ENCODE measurements at places on chromosomes 2 and 18.

DNA sequence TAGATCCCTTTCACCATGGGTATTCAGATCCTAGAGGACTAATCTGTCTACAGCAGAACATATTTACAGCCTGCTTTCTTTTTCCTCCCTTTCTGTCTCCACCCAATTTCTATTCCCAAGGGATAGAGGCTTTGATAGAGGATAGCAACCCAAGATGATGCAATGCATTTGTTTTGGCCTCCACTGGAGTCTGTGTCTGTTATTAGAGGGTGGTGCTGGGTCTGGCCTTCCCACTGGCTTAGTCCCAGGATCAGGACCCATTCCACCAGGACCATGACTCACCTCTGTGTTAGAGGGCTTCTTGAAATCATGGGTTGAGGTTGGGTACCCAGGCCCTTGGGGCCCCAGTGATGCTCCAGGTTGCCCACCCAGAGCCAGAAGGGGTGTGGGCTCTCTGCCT lies 239.7 kb upstream of the TNP1 start:
- peak; percentile 70 for DNase-seq

DNA sequence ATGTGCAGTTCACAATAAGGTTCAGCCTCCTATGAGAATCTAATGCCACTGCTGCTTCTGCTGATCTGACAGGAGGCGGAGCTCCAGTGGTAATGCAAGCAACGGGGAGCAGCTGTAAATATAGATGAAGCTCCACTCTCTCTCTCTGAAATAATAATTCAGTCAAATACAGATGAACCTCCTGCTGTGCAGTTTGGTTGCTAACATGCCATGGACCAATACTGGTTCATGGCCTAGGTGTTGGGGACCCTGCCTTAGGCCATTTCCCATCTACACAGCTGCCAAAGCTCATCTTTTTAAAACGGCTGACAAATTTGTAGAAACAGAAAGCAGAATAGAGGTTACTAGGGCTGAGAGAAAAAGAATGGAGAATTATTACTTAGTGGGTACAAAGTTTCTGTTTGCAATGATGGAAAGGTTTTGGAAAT lies 10.7 kb upstream of the HNRNPA3 start:
- no peak for DNase-seq

GRCh38 chr2:34004936-34005335 lies 405.8 kb upstream of the FAM98A start:
- no peak for DNase-seq

- peak; percentile 20 for DNase-seq
Observed at GRCh38 chr2:207902821-207903220, 122.5 kb downstream of the PLEKHM3 start.

DNA sequence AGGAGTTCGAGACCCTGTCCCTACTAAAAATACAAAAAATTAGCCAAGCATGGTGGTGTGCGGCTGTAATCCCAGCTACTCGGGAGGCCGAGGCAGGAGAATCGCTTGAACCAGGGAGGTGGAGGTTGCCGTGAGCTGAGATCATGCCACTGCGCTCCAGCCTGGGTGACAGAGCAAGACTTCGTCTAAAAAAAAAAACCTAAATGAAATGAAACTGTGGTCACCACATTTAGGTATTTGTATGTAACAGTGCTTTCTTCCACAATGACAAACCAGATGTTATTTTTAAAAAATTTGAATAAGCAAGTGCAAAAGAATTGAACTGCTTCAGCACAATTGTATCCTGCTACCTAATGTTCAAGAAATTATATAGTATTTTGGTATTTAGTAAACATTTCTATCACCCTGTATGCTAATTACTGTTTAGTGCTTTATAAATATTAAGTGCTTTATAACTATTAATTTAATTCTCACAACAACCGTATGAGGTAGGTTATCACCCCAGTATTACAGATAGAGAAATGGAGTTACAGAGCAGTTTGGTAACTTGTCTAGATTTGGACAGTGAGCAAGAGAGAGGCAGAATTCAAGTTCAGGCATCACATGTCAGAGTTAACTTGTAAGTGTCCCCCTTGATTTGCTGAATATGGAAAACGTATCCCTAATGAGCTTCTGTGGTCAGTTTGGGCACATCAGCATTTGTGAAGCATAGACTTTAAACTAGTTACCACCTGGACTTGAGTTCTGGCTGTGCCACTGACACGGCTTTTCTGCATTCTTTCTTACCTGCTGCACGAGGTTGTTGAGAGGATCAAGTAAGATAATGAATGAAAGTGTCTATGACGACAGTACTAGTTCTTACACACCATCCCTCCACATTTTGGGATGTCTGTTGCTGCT lies 14.4 kb downstream of the PHLPP1 start:
- DNase-seq, result no peak

- peak; percentile 82 for DNase-seq
Observed at GRCh38 chr2:188786368-188786841, 187.8 kb upstream of the COL3A1 start.

DNA sequence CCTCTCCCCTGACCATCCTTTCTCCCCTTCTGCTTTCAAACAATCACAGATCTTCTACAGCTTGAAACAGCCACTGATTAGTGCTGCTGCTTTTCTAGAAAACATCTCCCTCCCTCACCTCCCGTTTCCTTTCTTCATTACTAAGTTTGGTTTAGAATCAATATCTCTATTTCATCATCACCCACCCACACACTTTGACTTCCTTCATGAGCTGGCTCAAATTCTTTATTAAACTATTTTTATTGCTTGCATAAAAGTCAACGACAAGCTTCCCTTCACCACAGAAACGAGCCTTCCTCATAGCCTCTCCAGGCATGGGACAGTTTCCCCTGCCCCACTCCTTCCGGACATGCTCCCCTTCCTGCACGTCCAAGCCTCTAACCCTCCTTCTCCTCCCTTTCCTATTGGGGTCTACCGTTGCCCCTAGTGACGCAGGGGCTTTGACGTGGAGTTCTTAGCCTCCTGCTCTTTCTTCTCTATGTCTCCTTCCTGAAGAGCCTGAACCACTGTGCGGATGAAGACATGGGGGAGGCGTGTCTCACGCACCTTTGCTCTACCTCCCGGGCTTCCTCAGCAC lies 172.0 kb downstream of the AFF3 start:
- peak; percentile 54 for DNase-seq

GRCh38 chr18:22822024-22822423 lies 111.1 kb upstream of the RBBP8 start:
- peak; percentile 90 for DNase-seq

DNA sequence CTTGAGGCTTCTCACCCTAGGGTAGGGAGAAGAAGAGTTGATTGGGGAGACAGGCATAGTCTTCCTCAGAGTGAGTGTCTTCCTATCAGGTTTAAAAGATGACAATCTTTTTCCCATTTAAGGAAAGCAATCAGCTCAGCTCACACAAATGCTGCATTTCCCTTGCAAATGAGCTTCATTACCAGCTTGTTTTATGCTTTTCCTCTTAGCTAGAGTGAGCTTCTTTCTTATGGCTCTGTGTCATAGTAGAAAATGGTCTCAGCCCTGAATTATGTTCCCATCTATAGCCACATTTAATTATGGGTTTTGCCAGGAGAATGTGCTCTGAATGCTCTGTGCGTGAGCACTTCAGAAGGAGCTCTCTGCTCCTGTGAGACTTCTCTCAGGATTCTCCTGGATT lies 112.8 kb upstream of the NCK2 start:
- DNase-seq, result no peak

GRCh38 chr2:20578266-20578894 lies 72.5 kb downstream of the HS1BP3 start:
- no peak for DNase-seq

- no peak for DNase-seq
Observed at GRCh38 chr2:171862501-171862900, 31.5 kb downstream of the SLC25A12 start.

GRCh38 chr2:133953524-133953923 lies 300.3 kb upstream of the MGAT5 start:
- DNase-seq, result no peak

DNA sequence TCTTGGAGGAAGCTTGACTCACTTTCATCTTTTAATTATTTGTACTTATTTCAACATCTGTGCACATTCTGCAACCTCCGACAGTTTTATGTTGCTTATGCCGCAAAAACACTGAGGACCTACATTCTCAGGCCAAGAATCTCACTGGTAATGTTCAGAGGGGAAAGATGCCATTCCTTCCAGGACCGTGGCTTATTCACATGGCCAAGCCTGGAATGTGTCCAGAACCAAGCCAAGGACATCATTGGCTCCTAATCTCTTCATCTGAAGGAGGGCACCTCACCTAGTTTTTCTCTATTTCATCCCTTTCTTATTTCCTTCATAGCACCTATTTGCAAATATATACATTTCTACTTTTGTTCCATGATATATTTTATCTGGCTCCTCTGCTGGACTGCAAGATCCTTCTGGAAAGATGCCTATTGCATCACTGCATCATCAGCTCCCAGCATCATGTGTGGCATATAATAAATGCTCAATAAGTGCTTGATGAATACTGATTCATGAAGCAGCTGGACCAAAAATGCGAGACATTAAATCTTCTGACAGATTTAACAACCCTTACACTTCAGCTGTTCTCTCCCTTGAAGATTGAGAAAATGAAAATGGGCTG lies 377.1 kb downstream of the TNS1 start:
- DNase-seq, result peak; percentile 28

DNA sequence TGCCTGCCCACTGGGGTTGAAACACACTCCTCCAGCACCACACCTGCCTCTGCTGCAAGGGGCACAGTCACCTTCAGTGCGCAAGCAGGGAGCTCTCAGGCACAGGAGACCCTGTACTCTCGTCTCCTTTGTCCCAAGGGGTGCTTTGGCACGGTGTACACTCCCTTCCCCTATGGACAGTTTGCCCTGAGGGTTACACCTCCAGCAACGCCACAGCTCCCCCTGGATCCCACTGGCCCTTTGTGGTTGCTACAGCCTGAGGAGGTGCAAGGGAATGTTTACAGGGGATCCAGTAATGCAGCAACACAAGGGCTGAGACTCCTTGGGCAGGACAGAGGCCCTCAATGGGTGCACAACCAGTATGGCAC lies 45.2 kb upstream of the FAM117B start:
- no peak for DNase-seq

DNA sequence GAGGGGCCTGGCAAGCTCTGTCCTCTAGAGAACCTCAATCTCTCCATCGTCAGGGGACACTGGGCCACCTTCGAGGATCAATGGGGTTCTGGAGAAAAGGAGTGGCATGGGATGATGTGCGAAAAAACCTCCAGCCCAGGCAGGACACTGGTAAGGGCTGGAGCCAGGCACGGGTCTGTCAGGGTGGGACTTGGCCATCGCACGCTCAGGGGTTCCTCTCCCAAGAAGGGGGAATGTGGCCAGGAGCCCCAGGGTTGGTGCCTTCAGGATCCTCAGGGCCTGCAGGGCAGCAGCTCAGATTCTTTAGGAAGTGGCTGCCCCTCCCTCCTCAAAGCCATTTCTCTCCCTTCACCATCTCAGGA lies 46.8 kb upstream of the PLB1 start:
- DNase-seq, result no peak

GRCh38 chr18:23088310-23088709 lies 47.0 kb upstream of the CABLES1 start:
- no peak for DNase-seq

DNA sequence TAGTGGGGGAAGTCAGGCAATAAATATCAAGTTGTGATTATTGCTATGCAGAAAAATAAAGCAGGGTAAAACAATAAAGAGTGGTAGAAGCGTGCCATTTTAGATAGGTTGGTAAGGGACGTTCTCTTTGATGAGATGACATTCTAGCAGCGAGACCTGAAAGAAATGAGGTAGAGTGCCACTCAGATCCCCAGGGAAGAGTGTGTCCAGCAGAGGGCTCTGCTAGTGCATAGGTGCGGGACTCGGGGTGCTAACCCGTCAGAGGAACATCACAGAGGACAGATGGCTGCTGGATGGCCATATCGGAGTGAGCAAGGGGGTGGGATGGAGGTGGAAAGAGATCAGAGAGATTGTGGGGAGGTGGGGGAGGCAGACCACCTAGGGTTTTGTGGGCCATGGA lies 16.3 kb upstream of the GTF2A1L start:
- DNase-seq, result peak; percentile 35

DNA sequence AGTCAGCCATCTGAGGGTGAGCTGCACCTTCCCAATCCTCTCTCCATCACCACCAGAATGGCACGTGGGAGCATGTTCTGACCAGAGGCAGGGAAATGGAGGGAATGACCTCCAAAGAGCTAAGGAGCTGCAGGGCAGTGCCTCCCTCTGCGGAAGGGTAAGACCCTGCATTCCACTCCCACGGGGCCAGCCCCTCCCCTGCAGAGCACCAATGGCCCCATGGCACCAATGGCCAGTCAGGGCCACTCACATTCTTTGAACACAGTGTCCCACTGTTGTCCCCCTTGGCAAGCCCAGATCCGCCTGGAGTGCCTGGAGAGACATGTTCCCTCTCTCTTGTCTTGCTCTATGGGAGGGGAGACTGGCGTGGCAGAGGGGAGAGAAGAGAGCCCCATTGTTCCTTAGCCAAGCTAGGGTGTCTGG lies 164.4 kb downstream of the TNS1 start:
- DNase-seq, result no peak

DNA sequence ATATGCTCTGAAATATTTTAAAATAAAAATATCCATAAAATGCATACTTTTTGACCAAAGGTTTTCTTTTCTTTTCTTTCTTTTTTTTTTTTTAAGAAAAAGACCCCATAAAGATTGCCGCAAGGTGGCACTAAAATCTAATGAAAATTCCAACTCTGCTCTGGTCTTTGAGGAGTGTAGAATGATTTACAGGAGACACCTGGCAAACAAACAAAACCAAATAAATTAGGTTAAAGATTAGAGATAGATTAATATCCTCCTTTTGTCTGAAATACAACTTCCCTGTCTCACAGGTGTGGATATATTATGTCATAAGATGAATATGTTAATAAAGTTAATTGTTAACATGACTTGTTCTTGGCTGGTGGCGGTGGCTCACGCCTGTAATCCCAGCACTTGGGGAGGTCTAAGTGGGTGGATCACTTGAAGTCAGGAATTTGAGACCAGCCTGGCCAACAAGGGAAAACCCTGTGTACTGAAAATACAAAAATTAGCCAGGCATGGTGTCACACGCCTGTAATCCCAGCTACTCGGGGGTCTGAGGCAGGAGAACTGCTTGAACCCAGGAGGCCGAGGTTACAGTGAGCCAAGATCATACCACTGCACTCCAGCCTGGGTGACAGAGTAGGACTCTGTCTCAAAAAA lies 3.5 kb upstream of the RHOB start:
- DNase-seq, result peak; percentile 76

DNA sequence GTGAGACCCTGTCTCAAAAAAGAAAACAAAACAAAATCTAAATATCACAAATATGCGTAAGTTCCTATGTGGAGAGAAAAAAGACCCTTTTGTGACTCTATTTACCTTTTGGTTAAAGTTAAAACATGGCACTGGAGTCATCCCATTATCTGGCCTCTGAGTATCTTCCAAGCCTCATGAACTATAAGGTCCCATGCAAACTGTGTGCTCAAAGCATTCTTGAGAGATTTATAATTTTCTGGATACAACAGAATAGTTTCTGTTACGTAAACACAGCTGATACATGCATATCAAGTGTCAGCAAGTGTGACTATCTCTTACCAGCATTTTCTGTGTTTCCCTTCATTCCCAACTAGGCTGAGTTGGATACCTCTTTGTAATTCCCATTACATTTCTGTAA lies 8.8 kb upstream of the NOSTRIN start:
- DNase-seq, result no peak

DNA sequence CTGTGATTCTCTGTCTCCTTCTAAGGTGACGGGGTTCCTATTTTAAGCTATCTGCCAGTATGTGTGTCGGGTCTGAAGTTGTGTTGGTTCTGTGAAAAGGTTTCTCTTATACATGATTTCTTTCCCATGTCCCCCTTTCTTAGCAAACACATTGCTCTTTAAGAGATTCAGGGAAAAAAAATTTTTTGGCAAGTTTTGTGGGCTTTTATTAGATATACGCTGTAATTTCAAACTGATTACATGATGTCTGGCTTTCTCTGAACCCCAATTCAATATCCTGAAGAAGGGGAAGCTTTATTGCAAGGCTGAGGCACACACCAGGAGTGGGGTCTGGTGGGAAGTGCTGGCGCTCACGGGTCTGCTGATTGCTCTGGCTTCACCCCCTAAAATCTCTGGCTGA lies 210.6 kb downstream of the AGPS start:
- no peak for DNase-seq

All from fibroblast of lung (primary cell).